ENCODE measurements at places on chromosomes 5 and 9.

- DNase-seq = no peak
These were observed 140.2 kb downstream of the RGS3 start for GRCh38 chr9:113603773-113604172.

- DNase-seq = no peak
These were observed 69.9 kb downstream of the JAKMIP2 start for GRCh38 chr5:147712598-147712997.

DNA sequence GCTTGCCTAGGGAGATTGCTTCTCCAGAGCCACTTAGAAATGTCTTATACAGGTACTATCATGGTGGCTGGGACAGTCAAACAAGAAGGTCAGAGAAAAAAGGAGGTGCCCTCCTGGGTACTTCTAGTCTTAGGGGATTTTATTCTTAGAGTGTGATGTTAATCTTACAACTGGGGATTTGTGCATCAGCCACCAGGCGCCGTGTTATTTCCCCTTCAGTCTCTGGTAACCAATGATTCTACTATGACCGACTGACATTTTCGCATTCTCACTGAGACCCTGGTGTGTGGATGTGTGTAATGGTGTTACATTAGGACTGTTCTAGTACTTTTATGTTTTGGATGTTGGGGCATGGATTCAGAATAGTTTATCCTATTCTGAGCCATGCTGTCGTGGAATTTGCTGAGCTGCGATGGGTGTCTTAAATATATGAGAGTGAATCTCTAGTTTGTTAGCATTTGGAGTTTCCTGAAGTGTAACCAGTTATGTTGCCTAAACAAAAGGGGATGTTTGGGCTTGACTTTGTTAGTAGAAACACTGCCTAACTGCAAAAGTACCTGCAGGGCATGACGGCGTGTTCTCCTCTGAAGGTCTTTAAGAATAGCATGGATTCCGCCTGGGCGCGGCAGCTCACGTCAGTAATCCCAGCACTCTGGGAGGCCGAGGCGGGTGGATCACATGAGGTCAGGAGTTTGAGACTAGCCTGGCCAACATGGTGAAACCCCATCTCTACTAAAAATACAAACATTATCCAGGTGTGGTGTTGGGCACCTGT is 175.2 kb upstream of the DAP start:
- no peak for DNase-seq

DNA sequence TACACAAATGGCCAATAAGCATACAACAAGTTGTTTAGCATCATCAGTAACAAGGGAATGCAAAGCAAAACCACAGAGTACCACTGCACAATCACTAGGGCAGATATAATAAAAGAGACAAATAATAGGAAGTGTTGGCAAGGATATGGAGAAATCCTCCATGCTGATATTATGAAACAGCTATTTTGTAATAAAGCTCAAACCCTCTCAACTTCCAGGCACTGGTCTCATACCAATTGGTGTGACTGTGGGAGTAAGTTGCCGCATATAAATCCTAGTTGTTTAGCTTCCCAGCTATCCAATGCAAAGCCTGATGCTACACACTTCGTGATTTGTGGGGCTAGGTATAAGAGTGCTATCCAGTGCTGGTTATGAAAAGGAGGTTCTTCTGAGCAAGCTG is 88.6 kb downstream of the SMIM23 start:
- DNase-seq = no peak

DNA sequence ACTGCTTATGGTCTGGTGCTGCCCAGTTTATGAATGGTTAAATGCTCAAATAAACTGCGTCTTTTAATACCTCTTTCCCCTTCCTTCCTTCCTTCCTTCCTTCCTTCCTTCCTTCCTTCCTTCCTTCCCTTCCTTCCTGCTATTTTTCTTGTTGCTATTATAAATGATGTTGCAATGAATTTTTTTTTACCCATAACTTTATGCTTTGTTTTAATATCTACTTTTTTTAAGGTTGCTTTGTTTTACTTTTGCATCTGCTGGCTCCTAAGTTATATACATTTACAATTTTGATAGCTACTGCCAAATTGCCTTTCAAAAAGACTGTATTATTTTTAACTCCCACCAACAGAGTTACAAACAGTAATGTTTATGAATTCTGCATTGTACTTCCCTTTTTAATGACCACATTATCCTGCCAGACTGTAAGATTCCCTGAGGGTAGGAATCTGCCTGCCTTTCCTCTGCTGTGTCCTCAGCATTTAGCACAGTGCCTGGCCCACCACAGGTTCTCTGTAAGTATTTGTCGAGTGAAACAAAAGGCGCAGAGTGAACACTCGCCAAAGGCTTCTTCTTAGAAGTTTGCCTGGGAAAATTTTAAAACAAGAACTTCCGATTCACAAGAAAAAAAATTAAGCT is 36.9 kb downstream of the KIF4B start:
- no peak for DNase-seq

GRCh38 chr9:3912817-3913216 is 387.0 kb upstream of the RFX3 start:
- DNase-seq = peak; percentile 53

- DNase-seq = no peak
These were observed 530.3 kb upstream of the KLF4 start for GRCh38 chr9:108019821-108020220.

DNA sequence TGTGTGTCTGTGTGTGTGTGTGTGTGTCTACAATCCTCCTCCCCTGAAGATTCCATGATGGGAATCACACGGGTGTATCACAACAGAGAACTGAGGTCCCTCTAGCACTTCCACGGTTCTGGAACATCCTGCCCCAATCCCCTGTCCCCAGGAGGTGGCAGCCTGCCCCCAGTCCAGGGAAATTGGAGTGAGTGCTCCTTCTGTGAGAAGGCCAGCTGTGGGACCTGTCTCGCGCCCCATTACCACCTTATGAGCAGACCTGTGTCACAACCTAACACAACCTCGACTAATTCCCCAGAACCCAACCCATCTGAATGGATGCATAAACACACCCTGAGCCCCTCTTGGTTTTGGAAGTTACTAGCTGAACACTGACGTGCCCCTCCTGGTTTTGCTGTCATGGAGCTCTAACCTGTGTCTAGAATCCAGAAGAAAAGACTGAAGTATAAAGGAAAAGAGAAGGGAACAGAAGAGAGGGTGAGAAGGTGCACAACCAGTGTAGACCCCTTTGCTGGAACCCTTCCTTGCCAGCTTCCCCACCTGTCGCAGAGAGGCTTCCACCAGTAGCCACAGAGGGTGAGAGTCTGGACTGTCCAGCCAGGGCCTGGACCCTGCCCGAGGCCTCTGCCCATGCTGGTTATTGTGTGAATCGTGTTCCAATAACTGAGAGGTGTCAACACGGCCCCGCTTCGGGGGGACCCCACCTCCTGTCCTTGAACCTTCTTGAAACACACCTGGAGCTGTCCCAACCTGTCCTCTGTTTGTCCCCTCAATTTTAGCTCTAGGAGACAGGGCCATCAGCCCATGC is 3.4 kb downstream of the BTNL9 start:
- no peak for DNase-seq

- no peak for DNase-seq
These were observed 124.4 kb downstream of the SLC28A3 start for GRCh38 chr9:84216151-84216550.

Measured in left renal cortex interstitium (tissue), 4 donors.